ENCODE measurements at places on chromosomes 12 and 14.

DNA sequence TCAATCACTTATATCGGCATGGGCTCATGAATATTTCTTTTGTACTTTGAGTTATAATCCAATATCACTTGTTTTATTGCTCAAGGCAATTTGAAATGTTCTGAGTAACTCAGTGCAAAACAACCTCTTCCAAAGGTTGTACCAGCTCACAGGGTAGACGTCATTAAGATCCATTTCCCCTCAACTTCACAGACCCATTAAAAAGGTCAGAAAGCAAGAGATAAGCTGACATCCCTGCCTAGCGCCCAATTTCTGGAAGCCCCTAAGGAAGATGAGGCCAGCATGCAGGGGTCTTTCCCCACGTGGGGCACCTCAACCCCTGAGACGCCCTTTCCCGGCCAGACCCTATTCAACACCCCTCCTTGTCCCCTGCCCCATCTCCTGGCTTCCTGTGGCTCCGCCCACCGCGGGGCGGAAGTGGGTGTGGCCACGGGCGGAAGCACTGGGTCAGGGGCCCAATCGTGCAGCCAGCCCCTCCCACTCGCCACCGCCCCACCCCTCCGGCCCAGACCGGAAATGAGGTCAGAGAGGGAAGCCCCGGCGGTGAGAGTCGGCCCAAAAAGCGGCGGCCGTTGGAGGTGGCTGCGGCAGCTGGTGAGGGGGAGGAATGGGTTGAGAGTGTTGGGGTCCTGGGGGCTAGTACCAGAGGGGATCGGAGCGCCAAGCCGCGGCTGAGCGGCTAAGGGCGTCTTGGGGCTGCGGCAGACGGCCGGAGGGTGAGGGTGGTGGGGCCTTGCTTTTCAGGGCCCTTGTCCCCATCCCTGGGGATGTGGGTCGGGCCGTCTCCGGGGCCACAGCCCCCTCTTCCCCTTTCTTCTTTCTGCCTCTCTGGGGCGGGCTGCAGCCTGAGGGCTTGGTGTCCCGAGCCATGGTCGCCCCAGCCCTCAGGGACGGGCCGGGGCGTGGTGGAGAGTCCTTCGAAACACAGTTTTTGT, at the start of gene GPATCH2L:
TSS of gene GPATCH2L (plus strand) at position 525 of the 935 bp plus-strand sequence. CDS start 2,442 bp downstream, outside the sequence.
- DNase-seq: peak; percentile 64

DNA sequence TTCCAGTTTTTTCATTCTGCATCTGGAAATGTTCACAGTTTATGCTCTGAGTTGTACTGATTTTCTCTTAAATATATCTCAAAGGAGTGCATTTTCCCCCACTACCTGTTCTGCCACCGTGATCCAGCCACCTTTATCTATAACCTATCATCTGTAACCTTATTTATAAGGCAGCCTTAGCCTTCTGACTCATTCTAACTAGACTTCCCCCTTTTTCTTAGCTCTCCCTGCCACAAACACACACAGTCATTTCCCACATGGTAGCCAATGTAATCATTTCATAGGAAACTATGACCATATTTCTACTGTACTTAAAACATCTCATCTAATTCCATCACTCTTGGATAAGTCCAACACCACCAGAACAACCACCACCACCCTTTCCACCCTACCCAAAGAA, 10.8 kb upstream of the GYS2 start:
- DNase-seq: no peak

GRCh38 chr14:36511981-36512584, 7.9 kb downstream of the NKX2-1 start:
- DNase-seq: no peak

DNA sequence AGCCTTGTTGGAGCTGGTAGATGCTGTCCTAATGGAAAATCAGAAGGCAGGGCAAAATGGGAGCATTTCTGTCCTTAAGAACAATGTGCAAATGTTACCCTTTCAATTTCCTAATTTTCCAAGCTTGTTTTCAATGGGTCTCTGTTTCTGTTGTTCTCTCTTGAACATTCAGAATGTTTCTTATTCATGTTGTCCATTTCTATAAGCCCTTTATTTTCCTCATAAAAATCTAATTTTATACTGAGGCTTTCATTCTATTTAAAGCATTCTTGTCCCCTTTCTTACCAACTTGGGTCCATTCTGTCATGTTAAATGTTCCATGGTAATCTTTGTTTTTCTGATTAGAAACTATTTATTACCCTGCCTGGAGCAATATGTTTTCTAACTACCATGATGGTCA, 125.0 kb downstream of the PRIMA1 start:
- no peak for DNase-seq

DNA sequence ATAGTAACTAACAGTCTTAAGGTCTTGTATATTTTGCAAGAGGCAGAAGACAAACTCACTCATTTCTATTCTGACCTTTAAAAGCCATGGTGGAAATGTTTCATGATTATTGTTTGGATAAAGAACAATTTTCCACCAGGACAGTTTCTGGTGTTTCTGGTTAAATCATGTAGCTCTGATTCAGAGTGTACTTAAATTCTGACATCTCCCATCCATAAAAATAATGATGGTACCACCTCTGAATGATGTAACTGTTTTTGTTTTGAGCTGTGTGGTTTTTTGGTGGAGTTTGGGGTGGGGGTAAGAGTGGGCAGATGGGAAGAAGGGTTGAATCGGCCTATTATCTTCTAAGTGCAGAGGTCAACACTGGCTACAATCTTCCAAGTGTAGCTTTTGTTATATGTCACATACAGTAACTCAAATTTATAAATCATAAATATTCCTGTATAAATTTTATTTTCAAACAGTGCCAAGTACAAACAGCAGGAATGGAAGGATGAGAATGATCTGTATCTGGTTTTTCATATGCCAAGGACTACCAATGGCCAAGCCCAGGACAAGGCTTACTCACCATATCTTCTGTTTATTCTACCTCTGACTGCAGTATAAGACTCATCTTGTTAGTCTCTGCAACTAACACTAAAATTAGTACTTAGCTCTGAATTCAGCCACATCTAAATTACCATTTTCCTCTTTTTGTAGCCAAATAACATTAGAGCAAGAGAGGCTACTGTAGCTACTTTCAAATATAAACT, 108.7 kb downstream of the BCAT1 start:
- no peak for DNase-seq

DNA sequence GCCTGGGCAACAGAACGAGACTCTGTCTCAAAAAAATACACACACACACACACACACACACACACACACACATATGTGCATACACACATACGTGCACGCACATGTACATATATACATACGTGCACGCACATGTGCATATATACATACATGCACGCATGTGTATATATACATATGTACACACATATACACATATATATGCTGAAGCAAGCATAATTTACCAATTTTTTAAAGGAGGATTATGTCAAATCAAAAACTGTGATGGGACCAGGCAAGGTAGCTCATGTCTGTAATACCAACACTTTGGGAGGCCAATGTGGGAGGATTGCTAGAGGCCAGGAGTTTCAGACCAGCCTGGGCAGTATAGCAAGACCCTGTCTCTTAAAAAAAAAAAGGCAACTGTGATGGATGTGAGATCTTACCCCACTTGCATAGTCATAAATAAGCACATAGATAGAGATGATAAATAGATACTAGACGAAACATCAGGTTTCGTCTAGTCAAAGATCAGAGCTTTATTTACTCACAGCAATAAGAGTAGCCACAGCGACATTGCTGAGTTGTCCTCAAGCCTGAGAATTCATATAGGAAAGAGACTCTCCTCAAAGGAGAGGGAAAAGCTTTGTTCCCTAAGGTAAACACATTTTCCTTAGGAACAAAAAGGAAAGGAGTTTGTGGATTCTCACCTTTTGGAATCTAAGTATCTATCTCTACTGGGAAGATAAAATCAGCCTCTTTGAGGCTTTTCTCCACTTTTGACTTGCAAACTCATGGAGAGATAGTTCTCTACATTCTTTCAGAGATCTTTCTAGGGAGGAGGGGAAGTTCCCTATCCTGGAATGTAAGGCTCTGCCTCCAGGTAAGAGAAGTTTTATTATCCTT, 74.7 kb upstream of the AMN1 start:
- DNase-seq: no peak

- no peak for DNase-seq
Measured at GRCh38 chr14:92352158-92352985, 29.4 kb downstream of the SLC24A4 start.

GRCh38 chr14:21097636-21098075, 799 bp downstream of the ZNF219 start:
- no peak for DNase-seq

- no peak for DNase-seq
Measured at GRCh38 chr12:39752482-39753137, 133.0 kb upstream of the ABCD2 start.

GRCh38 chr14:33655421-33655820, 295.5 kb downstream of the EGLN3 start:
- no peak for DNase-seq

GRCh38 chr12:96048393-96048969, 13.1 kb upstream of the LTA4H start:
- DNase-seq: no peak

DNA sequence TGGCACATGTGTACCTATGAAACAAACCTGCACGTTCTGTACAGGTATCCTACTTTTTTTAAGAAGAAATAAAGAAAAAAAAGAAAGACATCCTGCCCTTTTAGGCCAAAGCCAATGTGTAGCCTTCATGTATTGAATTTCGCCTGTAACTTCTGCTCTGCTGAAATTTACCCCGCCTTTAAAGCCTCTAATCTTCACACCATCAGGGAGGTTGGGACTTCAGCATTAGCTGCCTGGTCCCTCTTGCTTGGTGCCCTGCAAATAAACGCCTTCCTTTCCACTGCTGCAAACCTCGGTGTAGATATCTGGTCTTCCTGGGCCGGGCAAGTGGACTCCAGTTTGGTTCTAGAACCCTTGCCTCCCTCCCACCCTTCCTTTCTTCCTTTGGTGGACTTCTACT, 2.6 kb upstream of the KRT71 start:
- no peak for DNase-seq

DNA sequence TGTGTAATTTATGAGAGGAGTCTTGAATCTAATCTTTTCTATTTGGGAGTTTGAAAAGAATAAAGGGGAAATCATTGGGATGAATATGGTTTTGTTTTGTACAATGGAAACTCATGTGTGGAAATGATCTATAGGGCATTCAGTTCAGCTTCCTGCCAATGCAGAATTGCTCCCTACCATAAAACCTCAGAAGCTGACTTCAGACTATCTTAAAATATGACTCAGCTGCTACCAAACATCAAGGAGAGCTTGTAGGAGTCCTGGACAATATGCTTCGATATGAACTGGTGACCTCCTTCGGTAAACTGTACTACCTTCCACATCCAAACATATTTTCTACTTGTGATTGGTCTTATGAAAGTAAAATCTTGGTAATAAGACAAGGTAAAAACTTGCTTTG, 160.6 kb downstream of the CAPZA3 start:
- no peak for DNase-seq

All from HS-27A (cell line).